EH (cell line): ENCODE measurements at places on chromosomes 4 and X.

DNA sequence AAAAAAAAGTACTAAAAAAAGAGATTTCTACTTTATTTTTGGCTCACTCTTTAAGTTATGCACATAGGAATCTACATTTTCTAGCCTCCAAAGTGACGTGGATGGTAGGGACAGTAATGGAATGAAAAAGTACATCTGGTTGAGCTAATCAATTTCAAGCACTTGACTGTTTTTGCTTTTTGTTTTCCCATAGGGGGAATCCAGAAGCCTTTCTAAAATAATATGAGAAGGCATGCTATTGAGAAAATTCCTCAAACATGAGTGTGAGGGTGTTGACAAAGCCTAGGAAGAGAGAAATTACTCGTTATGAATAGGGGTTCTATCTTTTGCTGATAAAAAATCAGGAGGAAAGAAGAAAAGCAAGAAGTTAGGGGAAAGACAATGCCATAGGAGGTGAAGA is 242.5 kb upstream of the PUDP start:
- peak; percentile 16 for DNase-seq

DNA sequence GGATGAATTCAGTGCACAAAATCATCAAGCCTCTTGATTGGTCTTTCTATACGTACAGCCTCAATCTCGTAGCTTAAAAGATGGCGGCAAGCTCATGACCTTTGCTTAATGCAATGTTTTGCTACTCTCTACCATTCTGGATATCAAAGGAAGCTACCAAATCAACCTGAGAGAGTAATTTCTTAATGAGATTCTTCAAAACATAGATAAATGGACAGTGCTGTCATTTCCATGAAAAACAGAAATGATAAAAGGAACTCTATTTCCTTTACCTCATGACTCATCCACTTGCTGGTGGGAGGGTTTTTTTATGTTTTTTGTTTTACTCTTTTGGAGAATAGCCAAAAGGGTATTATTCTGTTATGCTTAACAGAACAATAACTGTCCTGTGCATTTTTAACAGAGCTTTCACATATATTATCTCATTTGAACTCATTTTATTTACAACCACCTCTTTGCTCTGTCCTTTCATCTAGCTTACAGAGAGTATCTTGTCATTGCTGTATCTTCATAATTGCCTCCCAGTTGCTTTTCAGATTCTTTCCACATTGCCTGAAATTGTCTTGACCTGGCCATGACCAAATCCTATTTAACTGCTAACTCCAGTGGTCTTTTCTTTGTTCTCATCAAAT is 138.6 kb upstream of the GPR101 start:
- DNase-seq = no peak

- DNase-seq = no peak
Measured at GRCh38 chrX:56853436-56853835, 124.4 kb downstream of the NBDY start.

- DNase-seq = peak; percentile 5
Measured at GRCh38 chr4:120843849-120844527, 78.5 kb downstream of the PRDM5 start.

DNA sequence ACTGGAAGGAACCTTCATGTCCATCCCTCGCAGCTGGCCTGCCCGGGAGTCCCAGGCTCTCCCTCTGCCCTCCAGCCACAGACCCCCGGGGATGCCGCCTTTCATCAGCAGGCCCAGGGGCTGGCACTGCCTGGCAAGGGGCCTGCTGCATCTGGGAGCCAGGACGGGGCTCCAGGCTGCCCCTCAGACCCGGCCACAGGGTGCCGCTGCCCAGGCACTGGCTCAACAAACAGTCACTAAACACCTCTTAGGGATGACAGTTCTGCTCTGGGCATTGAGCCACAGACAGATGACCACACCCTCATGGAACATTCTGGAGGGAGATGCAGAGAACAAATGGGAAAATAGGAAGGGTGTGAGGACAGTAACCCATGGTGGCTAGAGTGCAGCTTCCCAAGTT is 109.3 kb downstream of the HMX1 start:
- no peak for DNase-seq

DNA sequence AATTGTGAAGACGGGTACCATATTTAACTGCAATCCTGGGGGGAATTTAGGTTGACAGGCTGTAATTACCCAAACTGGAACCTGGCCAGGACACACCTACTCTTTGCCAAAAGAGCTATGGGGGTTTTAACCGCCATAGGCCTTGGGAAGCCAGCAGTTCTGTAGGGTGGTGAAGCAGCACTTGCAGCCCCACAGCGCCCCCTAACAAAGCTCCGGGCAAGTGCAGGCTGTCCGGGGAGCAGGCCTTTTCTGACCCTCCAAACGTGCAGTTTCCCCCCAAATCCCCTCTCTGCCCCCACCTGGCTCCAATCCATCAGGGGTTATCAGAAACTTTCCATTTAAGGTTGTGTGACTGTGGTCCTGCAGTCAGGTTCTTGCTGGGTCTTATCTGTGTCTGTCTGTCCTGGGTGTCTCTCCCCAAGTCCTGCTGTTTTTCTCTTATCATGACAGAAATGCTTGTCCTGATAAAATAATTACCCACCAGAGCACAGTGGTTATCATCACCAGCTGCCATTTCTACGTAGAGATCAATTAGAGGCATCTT is 350.9 kb downstream of the MID1IP1 start:
- DNase-seq = peak; percentile 4

- no peak for DNase-seq
Measured at GRCh38 chr4:54945838-54946237, 179.6 kb downstream of the KDR start.

- DNase-seq = no peak
Measured at GRCh38 chr4:89069481-89069880, 12.5 kb upstream of the FAM13A start.

DNA sequence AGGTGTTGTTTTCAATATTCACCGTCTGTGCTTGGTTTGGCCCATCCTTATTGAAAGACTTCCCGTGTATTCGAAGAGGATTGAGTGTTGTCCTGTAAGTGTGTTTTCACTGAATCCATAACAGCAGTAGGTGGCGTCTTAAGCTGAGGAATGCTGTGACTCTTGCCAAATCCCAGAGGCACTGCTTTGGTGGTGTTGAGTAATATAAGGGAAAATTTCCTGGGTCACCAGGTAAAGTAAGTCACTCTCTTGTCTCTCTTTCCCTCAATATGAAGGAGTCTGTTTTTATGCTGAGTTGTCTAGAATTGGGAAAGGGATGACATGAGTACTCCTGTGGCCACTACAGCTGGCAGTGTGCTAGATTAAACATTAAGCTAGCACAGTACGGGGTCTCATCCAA is 146.7 kb upstream of the ZXDB start:
- no peak for DNase-seq

- no peak for DNase-seq
Measured at GRCh38 chrX:73647632-73648322, 84.8 kb downstream of the CHIC1 start.

DNA sequence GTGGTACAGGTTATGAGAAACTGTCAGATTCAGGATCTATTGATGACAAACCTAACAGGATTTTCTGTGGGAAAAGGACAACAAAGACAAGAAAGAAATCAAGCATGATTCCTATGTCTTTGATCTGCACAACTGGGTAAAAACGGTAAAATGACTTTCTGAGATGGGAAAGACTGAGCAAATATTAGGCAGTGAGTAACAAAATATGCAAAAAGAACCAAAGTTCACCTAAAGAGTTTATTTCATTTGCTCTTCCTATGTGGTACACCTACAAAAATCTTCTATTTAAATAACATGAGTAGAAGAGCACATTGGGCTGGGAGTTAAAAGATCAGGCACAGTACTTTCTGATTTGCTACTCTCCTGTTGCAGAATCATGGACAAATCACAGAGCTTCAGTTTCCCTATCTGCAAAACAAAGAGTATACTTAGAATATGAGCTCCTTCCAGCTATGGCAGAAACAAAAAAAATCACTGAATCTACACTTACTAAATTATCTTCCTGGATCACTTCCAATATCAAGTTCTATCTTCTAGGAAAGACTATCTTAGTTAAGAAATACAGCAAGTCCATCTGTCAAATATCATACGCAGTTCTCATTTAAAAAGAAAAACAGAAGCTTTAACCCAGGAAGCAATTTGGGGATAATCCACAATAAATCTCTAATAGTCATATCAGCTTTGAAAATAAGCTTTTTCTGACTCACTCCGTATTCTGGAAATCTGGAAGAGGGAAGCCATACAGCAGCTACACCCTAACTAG is 37.4 kb downstream of the NFXL1 start:
- DNase-seq = no peak

- DNase-seq = no peak
Measured at GRCh38 chr4:175070444-175070843, 152.3 kb downstream of the ADAM29 start.

- no peak for DNase-seq
Measured at GRCh38 chr4:116357758-116358157, 727.6 kb downstream of the TRAM1L1 start.

GRCh38 chr4:94491322-94491721 is 39.6 kb downstream of the PDLIM5 start:
- DNase-seq = peak; percentile 74

GRCh38 chr4:169132561-169133305 is 122.7 kb upstream of the CBR4 start:
- DNase-seq = peak; percentile 41

DNA sequence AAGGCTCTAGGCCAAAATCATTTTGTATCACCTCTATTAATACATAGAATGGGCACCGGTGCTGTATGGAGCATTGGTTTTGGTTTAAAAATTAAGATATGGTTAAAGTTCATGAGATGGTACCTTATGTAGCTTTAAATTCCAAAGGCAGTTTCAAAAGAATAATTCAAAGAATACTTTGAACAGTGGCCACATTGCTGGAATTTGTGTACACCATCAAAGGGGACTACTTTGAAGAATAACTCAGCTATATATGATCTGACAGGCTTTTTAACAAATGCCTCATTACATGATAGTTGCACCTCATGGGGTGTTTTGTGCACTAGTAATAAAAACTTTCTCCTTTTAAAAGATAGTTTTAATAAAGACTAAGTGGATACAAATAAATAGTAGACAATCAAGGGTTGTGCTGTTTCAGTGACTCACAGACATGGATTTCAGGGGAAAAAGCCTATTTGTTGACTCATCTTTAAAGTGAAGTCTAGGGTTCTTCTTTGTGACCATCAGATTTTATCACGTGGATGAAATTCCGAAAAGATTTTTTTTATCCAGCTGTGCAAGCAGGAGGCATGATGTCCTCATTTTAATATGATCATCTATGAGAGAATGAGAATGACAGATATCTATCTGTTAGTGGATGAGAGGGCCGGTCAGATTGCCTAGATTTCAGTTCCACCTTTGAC is 12.8 kb downstream of the MTM1 start:
- DNase-seq = peak; percentile 86
